ENCODE measurements at places on chromosomes 16 and 17.
A peak's percentile ranks its signal among the peaks of the same experiment; 100 is the strongest.

GRCh38 chr16:66899945-66900710 is 18.6 kb downstream of the CDH16 start:
- no peak for DNase-seq

GRCh38 chr17:29042679-29043538 is at the start of gene PIPOX:
Gene PIPOX, plus strand, starts transcription at chr17:29043141. Its CDS starts 85 bp downstream, at chr17:29043226.
- DNase-seq: no peak

DNA sequence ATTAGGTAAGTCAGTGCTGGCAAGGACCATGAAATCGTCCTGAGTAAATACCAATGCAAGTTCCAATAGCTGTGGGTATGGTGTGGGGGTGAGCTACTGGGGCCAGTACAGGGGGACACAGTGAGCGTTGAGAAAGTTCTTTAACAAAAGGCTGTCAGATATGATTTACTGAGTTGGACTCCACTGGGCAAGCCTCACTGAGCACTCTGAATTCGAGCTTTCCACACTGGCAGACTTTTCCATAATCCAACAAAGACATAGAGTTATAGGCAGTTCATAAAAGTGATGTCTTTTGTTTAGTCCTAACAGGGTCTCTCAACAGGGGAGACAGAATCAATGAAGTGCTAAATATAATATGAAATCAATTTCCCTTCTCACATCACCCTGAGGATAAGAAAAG is 489.0 kb downstream of the KCNJ2 start:
- no peak for DNase-seq

DNA sequence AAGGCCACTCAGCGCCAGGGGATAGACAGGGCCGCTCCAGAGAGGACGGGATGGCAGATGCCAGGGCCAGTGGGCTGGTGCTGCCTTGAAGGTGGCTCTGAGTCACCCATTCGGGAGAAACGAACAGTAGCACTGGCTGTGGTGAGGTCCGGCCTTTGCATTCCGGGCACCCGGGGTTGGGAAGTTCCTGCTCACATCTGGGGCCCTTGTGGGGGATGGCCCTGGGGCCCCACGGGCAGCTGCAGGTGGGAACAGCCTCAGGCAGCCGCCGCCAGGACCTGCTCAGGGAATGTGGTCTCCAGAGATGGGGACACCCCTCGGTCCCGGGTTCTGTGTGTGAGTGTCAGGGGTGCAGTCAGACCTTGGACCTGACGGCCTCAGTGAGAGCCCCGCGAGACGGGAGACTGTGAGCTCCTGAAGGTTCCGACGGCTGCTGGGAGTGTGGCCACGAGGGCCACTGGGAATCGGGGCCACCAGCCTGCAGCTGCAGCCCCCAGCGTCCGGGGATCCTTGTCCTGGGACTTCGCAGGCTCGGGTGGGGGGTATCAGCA is 1.4 kb downstream of the CBFA2T3 start:
- no peak for DNase-seq

DNA sequence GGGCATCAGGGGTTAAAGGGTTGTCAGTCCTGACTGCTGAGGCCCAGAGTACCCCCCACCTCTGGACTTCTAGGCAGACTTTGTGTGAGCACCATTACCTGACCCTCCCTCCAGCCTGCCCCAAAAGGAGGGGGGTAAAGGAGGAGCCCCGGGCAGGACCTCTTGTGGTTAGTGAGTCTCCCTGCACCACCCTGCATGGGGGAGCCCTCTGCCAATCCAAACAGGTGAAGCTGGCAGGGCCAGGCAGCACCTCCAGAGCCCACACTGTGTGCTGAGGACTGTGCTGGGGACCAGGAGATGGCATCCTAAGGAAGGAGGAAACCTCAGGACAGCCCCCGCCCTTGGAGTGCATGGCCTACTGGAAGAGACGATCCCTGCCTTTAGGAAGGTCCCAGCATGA is 2.6 kb upstream of the KRT14 start:
- no peak for DNase-seq

GRCh38 chr16:27175888-27176287 is 27.4 kb upstream of the KDM8 start:
- DNase-seq: no peak

- no peak for DNase-seq
Observed at GRCh38 chr16:76446251-76446650, 169.1 kb downstream of the CNTNAP4 start.

DNA sequence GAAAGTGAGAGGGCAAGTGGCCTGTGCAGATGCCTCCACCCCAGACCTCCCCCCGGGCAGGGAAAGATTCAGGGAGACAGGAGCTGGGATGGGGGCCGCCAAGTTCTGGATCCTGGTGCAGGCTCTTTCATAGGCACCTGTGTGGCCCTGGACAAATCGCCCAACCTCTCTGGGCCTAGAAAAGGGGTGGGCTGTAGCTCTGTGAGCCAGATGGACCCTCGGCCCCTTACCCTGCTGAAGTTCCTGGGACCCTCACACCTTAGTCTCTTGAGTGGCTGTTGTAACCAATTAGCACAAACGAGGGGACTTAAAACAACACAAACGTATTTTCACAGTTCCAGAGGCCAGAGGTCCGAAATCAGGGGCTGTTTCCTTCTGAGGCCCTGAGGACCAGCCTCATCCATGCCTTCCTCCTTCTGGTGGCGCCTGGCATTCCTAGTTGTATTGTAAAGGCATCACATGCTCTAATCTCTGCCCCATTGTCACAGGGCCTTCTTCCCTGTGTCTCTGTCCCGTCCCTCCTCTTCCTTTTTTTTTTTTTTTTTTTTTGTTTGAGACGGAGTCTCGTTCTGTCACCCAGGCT is 352.6 kb downstream of the SEC14L1 start:
- DNase-seq: no peak

GRCh38 chr16:30346286-30346685 is 8.8 kb downstream of the CD2BP2 start:
- no peak for DNase-seq

DNA sequence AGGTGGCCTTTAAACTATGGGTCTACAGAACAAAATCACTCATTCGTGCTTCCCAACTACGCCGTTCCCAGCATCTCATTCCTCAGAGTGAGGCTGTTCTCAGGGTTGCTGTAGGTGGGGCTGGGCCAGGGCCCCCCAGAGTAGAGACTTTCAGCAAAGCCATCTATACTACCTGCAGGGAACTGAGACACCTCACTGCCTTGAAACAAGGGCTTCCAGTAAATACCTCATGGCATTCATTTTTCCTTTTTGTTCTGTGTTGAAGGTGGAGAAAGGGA is 4.2 kb upstream of the SDK2 start:
- no peak for DNase-seq

GRCh38 chr17:4759776-4760236 is 11.9 kb upstream of the TM4SF5 start:
- DNase-seq: no peak

DNA sequence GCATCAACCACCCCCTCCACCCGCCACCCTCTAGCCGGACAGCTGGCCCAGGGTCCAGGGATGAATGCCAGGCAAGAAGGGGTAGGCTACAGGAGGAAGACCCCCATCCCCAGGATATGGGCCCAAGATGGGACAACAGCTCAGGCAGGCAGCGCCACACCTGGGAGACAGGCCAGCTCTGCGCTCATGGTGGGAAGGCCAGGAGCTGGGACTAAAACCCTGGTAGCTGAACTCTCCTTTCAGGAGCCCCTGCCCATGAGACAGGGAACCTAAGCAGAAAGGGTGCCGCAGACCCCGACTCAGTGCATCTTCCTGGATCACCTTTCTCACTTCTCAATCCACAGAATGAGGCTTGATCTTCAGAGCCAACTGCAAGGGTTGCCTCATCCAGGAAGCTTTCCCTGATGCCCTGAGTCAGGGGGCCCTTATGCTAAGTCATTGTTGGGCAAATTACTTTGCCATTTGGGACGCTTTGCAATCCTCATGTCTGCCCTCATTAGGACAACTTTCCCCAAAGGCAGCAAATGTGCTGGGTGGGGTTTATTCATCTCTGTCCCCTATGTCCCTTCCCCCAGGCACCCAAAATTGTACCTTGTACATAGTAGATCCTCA is 9.0 kb downstream of the ZDHHC1 start:
- no peak for DNase-seq

DNA sequence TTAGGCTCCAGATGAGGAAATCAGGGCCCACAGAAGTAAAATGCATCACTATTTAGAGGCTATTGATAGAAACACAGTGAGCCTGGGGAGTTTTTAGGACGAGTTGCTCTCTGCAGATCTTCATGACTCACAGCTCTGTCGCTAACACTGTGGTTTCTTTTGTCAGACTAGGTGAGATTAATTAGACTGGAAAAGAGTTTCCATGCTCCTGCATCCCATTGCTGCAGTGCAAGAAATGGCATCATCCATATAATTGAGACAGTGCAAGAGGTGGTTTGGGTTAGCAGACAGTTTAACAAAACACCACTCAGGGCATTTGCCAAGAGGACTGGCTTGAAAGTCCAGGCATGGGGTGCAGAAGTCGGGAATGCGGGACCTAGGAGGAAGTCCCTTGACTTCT is 198.8 kb upstream of the CACNG5 start:
- DNase-seq: no peak

- peak; percentile 46 for DNase-seq
Observed at GRCh38 chr17:76265624-76266243, 586 bp downstream of the UBALD2 start.

Data from CD8-positive, alpha-beta memory T cell (primary cell).